ENCODE measurements at places on chromosomes 2 and 18.

DNA sequence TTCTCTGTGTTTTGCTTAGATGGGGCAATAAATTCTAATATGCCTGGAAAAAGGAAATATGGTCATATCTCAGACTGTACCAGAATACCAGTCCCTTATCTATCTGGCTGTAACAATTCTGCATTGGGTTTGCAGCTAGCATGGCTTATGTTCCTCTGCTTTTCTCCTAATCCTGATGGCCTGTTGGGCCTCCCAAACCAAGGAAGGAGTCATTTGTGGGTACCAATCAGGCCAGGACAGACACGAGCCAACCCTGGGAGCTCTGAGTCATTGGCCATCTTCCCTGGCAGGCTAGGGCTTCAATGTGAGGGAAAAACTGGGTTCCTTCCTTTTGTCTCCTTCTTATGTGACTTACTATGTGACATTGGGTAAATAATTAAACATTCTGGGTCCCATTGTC lies 12.0 kb downstream of the SMARCAL1 start:
- no peak for DNase-seq

DNA sequence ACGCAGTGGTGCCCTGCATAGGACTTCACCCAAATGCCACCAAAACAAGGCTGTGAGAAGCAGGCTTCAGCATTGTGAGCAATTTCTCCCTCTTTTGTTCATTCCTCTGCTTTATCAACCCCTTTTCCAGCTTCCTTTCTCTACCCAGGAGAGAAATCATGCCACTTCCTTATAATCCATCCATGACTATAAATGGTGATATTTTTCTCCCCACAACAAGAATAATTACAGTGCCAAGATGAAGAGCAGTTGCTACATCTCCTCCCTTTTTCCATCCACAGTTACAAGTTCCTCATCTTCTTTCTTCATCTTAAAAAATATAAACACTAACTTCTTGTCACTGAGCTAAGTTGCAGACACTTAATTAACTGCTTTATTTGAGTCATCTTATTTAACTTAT lies 167.2 kb downstream of the ANTXR1 start:
- DNase-seq: no peak

DNA sequence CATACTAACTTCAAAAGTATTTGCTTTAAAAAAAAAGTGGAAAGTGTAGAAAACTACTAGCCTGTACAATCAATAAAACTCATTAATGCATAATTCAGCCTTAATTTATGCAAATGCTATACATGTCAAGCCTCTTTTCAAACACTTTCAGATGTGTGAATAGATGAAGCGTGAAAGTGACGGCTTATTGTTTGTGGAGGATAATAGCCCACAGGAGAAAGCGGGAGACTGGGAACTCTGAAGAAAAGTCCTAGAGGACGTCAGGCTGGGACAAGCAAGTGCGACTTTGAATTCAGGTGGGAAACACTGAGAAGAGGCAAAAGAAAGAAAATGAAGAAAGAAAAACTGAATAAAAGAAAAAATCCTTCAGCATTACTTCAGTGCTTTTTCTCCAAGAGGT lies 108.5 kb downstream of the STK39 start:
- DNase-seq: no peak

GRCh38 chr18:62526098-62527025 lies 3.5 kb downstream of the ZCCHC2 start:
- peak; percentile 46 for DNase-seq

- DNase-seq: no peak
Measured at GRCh38 chr2:132669908-132670495, at the start of gene LYPD1. TSS of gene LYPD1 (minus strand) at chr2:132670205. CDS start at chr2:132669932, 273 bp downstream.

DNA sequence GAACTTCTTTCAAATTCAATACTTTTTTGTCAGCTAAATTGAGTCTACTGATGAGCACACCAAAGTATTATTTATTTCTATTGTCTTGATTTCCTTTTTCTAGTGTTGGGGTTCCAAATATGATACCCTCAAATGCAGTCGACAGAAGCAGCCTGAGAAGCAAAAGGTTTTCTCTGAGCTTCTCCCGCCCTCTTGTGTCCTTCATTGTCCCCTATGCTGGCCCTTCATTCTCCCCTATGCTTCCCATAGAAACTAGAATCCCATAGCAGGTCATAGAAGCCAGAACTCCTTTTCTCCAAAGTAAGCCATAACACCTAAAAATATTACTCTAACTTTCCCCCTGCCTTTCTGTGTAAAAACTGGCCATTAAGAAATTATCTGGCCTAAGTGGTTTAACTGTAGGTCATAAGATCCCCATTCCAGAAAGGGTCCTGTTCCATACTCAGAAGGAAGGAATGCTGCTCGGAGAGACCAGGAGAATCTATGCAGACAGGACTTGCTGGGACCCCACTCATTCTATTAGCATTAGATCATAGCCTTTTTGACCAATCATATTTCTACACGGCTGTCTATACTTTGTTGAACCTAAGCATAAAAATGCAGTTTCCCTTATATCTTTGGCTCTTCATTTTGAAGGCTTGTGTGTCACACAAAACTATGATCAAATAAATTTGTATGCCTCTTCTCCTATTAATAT lies 764.6 kb upstream of the PKDCC start:
- no peak for DNase-seq

- no peak for DNase-seq
Measured at GRCh38 chr2:106516864-106517263, 29.7 kb downstream of the CD8B2 start.

GRCh38 chr2:177221970-177222369 lies 9.4 kb downstream of the HNRNPA3 start:
- no peak for DNase-seq
